A549 treated with GW870086 at 1 μM for 4 hours (cell line): ENCODE measurements at places on chromosomes 5 and 9. TPM values are rescaled to one million over a fixed set of nuclear protein-coding genes. Genes with fewer than 3 reads are reported as not detected.

CCDC171 gene
- total RNA-seq, result 0.23 to 0.58 TPM (median 0.35 TPM) in 5 replicates

FBP1 gene
- total RNA-seq, result not detected in 5 replicates

TAF11L6 gene
- total RNA-seq, result not detected in 5 replicates

FRRS1L gene
- total RNA-seq, result 0.13 to 0.51 TPM (median 0.19 TPM) in 5 replicates

NRARP gene
- total RNA-seq, result 1.9 to 4.6 TPM (median 4.1 TPM) in 5 replicates

GABRA1 gene
- total RNA-seq, result not detected in 5 replicates

ZNF366 gene
- total RNA-seq, result not detected in 5 replicates

SHOC1 gene
- 0.05 TPM in 1 of 5 replicates, not detected in the others for total RNA-seq

RORB gene
- not detected in 5 replicates for total RNA-seq

C9orf153 gene
- 0.08 to 0.65 TPM (median 0.17 TPM) in 3 of 5 replicates, not detected in the others for total RNA-seq

AGXT2 gene
- total RNA-seq, result not detected in 5 replicates

SPARC gene
- 12.5 to 24.4 TPM (median 17.0 TPM) in 5 replicates for total RNA-seq

ARSI gene
- 28.6 to 39.5 TPM (median 34.0 TPM) in 5 replicates for total RNA-seq

LECT2 gene
- not detected in 5 replicates for total RNA-seq

ENHO gene
- 0.88 to 2.9 TPM (median 2.0 TPM) in 5 replicates for total RNA-seq

CARD6 gene
- 2.9 to 3.3 TPM (median 3.1 TPM) in 5 replicates for total RNA-seq

HAND1 gene
- total RNA-seq, result 0.19 to 0.26 TPM (median 0.23 TPM) in 5 replicates

DNM1 gene
- total RNA-seq, result 80.7 to 101 TPM (median 88.4 TPM) in 5 replicates

EMB gene
- 4.7 to 7.1 TPM (median 5.7 TPM) in 5 replicates for total RNA-seq

DAB2IP gene
- total RNA-seq, result 11.1 to 14.8 TPM (median 11.7 TPM) in 5 replicates

OR5C1 gene
- not detected in 5 replicates for total RNA-seq

HTR4 gene
- not detected in 5 replicates for total RNA-seq

LCN15 gene
- not detected in 5 replicates for total RNA-seq

FBXL7 gene
- 1.3 to 1.8 TPM (median 1.5 TPM) in 5 replicates for total RNA-seq

ASPN gene
- not detected in 5 replicates for total RNA-seq

HSPB3 gene
- 0.26 to 0.48 TPM (median 0.41 TPM) in 3 of 5 replicates, not detected in the others for total RNA-seq

OTP gene
- total RNA-seq, result 0.06 to 0.13 TPM (median 0.09 TPM) in 4 of 5 replicates, not detected in the other

PCDHGA3 gene
- not detected in 5 replicates for total RNA-seq

ANKRD31 gene
- total RNA-seq, result 0.02 to 0.08 TPM (median 0.06 TPM) in 5 replicates

NREP gene
- total RNA-seq, result 2.4 to 3.5 TPM (median 3.4 TPM) in 5 replicates

VCAN gene
- total RNA-seq, result 7.9 to 13.5 TPM (median 12.3 TPM) in 5 replicates
